Inflammatory macrophage treated with lipopolysaccharide for 4 hours (primary cell): ENCODE measurements at places on chromosomes 16 and 17.

DNA sequence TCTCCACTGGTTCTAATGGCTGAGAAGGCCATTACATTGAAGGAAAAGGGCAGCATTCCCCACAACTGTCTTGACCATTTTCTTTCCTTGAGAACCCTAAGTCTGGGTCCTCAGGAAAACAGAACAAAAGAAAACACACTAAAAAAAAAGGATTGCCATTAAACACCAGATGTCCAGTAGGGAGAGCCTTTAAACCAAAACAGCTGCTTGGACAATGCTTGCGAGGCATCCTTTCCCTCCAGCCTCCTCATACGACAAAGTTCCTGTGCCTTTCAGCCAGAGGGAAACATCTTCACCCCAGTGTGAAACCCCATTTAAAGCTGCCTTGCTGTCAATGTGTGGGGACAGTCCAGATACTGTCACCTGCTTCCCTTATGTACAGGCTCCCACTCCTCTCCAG lies 74.3 kb downstream of the MMD start:
- no peak for DNase-seq

- DNase-seq, result peak; percentile 95
Observed at GRCh38 chr17:76252040-76252954, 12.0 kb upstream of the RNF157 start.

DNA sequence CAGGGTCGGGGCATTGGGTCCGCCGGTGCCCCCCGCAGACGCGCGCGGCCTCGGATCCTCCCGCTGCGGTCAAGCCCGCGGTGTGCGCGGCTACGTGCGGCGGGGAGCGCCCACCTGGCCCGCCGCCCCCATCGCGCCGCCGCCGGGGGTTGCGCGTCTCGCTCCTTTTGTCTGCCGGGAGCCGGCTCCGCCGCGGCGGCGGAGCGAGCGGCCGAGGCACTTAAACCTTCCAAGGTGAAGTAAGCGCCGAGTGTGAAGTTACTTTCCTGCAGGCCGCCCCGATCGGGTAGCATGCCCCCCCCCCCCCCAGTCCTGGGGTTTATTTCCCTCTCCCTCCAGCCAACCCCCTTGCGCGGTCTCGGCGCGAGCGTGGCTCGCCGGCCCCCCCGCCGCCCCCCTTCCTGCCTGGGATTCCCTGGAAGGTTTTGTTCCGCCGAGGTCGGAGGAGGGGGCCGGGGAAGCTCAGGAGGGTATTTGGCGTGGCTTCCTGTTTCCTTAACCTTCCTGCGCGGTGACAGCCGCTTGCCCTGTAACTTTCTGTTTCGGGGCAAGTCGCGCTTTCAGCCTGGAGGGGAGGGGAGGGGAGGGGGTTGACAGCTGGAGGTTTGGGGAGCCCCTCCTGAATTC lies 56.6 kb upstream of the GSE1 start:
- peak; percentile 66 for DNase-seq

GRCh38 chr16:73308771-73309170 lies 260.8 kb upstream of the ZFHX3 start:
- DNase-seq, result peak; percentile 43

DNA sequence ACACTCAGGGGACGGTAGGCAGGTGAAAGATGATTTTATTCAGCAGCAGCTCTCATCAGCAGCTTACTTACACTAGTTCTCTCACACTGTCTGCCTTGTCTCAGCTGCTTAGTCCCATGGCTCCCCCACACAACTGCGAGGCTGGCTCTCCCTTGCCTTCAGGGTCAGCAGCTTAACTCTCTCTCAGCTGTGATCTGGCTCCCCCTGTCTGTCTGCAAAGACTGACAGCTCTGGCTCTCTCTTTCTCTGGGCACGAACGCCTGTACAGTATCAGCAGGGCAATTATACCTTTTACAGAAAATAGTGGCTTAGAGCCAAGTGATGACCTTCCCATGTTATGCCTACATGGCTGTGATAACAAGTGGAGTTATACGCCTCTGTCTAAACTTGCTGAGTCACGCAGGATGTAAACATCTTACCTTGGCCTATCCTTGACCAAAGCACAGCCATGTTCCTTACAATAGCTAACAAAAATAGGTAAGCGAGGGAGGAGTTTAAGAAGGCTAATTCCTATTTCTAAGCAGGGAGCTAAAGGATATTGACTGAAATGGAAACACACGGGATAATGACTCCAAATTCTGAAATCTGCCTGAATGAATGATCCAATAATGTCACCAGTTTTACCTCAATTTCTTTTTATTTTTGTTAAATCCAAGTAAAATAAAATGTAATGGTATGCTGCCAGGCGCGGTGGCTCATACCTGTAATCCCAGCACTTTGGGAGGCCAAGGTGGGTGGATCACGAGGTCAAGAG lies 1.1 kb upstream of the NDUFAB1 start:
- DNase-seq, result peak; percentile 22

DNA sequence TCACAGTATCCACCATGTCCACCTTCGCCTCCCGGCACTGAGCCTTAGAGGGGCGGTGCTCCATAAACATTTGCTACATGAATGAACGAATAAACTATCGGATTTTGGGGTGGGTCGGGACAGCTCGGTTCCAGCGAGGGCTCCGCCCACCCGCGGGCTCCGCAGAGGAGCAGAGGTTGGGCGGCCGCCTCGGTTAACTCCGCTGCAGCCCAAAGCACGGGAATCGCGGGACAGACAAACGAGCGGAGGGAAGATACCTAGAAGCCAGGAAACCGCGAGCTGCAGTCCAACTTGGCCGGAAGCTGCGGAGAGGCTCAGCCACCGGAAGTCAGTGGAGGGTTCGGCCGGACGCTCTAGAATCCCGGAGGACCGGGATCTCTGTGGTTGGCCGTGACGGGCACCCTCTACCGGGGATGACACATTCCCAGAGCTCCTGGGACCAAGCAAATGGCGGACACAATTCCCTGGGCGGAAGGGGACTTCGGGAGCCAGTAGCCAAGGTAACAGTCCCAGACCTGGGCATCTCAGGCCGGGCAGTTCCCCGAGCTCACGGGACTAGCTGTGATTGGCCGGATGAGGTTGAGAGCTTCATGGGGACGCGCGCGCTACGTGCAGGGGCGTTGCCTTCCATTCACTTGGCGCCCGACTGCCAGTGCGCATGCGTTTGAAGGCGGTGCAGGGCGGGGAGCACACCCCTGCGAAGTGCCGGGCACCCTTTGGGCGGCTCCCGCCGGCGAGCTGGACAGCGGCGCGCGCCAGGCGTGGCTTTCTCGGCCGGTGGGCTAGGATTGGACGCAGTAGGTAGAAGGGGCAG lies 489 bp upstream of the MAPK7 start:
- peak; percentile 99 for DNase-seq

GRCh38 chr16:70438585-70438968 lies 323 bp downstream of the ST3GAL2 start:
- DNase-seq, result no peak

DNA sequence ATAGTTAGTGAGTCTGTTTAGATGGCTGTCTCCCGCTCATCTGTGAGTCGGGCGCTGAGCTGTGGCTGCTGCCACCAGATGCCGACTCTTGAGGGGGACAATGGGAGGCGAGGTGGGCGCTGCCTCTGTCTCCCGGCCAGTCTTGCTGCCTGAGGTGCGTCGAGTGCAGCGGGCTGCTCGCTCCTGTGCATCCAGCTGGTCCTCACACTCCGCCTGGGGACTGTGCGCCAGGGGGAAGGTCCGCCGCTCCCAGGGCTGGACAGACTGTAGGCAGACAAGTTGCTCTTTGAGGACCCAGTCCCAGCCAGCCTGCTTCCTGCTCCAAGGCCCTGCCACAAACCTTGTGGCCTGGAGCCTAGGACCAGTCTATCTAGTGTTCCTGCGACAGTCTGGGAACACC lies 32.4 kb downstream of the STH start:
- no peak for DNase-seq

DNA sequence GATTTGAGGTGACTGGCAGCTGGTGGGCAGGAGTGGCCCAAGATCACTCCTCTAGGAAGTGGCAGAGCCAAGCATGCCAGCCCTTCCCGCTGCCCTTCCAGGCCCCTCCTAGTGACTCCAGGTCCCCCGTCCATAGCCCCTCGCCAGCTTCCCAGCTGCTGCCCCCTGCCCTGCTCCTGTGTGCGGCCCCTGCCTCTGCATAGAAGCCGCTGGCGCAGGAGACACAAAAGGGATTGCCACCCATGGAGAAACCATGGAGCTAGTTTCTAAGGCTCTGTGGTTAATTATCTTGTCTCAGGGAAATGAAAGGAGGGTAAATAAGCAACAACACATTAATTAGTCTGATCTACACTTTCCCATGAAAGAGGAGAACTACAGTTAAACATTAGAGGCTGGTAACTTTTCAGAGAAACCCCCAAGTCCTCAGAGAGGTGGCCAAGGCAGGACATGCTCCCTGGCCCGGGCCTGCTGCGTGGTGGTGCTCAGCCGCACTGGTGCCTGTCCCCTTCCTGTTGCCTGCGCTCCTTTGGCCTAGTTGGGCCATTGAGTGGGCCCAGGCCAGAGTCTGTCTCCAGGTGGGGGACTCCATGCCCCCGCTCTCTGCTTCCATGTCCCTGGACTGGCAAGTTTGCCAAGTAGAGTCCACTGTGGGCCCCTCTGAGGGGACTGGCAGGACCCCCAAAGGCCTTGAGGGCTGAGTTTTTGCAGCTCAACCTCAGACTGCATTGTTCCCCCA lies 65.2 kb downstream of the PRMT7 start:
- DNase-seq, result no peak

DNA sequence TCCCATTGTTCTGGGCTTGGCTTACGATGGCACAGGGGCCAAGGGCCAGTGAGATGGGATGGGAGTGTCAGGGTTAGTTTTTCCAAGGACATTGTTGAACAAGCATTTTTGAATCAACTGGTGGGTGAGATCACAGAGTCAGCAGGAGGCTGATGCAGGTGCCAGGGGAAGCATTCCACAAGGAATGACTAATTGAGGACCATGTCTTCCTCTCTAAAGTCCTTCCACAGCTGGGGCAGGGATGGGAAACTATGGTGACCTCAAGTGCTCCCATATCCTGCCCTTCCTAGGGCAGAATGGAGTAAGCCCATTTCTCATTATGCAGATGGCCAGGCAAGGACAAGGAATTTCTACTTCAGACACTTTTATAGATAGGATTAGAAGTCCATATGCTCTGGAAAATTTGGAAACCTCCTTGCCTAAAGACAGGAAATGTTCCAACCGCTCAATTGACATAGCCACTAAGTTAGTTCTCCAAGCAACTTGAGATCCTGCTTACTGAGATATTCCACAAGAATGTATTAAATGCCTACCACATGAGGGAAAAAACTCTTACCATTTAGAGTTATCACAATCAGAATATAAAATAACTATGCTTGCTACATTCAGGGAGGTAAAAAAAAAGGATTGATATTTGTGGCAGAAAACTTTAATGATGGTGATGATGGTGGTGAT lies 21.2 kb upstream of the ENGASE start:
- no peak for DNase-seq

DNA sequence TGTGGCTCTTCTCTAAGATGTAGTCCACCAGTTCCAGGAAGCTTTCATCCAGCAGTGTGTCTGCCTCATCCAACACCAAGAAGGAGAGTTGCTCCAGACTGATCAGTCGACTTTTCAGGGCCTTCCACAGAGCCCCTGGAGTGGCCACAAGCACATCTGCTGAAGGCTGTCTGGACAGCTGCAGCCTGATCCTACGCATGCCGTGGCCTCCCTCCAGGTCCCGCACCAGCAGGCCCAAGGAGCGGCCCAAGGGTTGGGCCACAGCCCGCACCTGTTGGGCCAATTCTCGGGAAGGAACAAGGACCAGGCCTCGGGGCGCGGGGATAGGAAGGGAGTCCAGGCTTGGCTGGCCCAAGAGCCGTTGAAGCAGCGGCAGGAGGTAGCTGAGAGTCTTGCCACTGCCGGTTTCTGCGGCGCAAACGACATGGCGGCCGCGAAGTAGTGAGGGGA lies 729 bp downstream of the DDX28 start:
- DNase-seq, result no peak

- DNase-seq, result no peak
Observed at GRCh38 chr17:30116345-30116660, 313 bp upstream of the NSRP1 start.

GRCh38 chr17:64270885-64271284 lies 7.8 kb upstream of the TEX2 start:
- DNase-seq, result peak; percentile 50

DNA sequence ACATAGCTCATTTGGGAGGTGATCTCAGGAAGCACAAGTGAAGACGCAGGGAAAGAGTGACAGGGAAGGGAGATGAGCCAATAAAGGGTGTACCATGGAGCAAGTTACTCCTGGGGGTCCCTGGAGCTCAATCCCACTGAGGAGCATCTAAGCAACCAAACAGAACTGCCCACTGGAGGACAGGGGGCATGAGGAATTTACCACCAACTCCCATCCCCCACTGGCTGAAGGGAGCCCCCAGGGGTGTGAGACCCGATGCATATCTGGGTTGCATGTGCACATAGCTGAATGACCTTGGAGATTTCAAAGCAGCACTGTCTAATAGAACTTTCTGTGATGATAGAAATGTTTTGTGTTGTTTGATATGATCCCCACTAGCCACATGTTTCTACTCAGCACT lies 29.6 kb downstream of the C16orf82 start:
- DNase-seq, result no peak

GRCh38 chr16:78170494-78170933 lies 71.1 kb downstream of the WWOX start:
- DNase-seq, result no peak

DNA sequence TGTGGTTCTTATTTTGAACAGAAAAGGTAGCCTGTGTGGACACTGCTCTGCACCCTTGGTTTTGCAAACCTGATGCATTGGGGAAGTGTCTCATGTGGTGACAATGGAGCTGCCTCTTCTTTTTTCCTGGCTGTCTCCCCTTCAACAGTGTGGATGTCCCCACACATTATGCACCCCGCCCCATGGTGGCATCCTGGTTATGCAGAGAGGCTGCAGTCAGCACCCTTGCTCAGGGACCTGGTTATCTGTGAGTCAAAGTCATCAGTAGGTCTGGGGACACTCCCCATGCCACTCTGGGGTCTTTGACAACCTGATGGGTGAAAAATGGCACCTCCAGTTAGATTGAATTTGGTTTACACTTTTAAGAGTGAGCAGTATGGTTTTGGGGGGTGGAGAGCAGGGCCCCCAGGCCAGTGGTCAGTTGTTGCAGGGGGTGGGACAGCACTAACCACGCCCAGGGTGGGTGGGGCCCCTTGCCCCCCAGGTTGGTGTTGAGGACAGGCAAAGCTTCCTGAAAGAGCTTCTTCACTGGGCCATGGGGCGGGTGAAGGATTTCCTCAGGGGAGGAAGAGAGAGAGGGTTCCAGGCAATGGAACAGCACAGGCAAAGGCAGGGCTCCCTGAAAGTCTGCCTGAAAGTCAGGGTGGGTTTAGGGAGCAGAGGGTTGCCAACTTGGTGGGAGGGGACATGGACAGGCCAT lies 24.6 kb upstream of the KCNJ12 start:
- no peak for DNase-seq

DNA sequence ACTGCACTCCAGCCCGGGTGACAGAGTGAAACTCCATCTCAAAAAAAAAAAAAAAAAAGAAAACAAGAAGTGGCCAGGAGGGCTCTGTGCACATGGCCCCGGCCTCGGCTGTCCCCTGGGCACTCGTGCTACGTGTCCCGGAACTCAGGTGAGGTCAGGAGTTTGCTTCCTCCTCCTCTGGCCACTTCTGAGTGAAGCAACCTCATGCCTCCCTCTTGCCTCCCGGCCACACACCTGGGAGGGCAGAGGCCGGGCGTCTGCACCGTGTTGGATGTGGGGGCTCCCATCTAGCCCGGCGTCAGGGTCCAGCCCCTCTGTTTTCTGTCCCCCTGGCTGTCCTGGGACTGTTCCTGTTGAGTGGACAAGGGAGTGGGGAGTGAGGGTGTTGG lies 22.2 kb downstream of the ASPSCR1 start:
- DNase-seq, result no peak
